ENCODE measurements at places on chromosomes 4 and X. TPM values are rescaled to one million over a fixed set of nuclear protein-coding genes. Genes with fewer than 3 reads are reported as not detected.

The CHST7 gene
- 15.2 TPM for total RNA-seq

The SMIM14 gene
- 49.4 TPM for total RNA-seq

The LAS1L gene
- total RNA-seq = 13.6 TPM

The USP17L18 gene
- not detected for total RNA-seq

The PCYT1B gene
- total RNA-seq = 28.4 TPM

The DCAF12L2 gene
- total RNA-seq = 7.6 TPM

The BEX1 gene
- 172 TPM for total RNA-seq
